MG63 (cell line): ENCODE measurements at places on chromosomes 7 and 10.

GRCh38 chr10:133401500-133401899 is 7.5 kb downstream of the MTG1 start:
- DNase-seq: no peak

DNA sequence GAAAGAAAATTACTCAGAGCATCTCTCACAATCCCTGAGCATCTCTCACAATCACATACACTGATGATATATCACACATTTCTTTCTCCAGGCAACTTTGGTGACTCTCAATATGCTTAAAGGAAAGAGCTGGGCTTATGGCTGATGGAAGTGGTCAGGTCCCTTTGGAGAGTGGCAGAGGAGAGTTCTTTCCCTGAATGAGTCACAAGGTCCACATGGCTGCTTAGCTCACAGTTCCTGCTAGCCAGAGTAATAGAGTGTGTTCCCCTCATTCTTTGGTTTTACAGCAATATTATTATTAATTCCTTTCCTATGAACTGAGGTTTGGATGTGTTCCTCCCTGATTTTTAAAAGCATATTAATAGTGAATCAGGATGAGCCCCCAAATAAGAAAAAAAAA is 287.4 kb downstream of the C7orf25 start:
- DNase-seq: no peak

GRCh38 chr10:104903433-104903832 is 262.3 kb downstream of the SORCS3 start:
- DNase-seq: no peak

DNA sequence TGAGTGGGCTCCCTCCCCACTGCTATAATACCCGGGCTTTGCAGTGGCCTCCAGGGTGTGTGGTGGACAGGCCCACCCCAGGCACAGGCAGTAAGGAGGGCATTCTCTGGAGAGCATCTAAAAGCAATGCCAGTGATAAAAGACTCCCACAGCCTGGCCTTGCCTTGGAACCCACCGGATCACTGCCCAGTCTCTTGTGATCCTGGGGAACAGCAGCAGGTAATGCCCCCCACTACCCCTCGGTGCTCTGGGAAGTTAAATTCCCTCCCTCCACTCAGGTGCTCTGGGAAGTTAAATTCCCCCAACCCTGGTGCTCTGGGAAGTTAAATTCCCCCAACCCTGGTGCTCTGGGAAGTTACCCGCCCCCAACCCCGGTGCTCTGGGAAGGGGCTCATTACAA is 565.2 kb downstream of the TCERG1L start:
- DNase-seq: no peak
